ENCODE measurements at places on chromosomes 16 and 17.
A peak's percentile ranks its signal among the peaks of the same experiment; 100 is the strongest.

GRCh38 chr16:67086822-67087221, 22.9 kb upstream of the PHAF1 start:
- no peak for DNase-seq

GRCh38 chr17:14460516-14461226, 159.8 kb downstream of the HS3ST3B1 start:
- DNase-seq, result no peak

DNA sequence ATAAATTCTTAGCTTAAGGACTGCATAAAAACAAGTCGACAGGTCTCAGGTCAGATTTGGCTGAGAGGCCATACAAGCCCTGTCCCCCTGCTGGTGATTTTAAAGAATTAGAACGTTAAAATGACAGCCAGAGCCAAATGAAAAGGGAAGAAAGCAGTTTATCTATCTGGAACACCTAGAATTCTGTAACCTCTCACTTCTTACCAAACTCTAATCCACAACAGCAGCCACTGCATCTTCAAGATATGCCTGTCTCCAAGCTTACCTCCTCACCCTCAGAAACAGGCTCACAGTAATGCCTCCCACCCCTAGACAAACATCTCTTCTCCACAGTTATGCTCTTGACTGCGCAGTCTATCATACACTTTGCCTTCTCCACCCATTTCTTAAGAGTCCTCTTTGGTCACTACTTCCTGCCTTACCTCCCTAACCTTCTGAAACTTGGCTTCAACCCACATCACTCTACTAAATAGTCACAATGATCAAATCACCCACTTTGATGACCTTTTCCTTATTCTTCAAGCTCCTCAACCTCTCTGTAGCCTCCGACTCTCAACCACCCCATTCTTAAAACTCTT, 14.2 kb downstream of the ANKFY1 start:
- peak; percentile 21 for DNase-seq

DNA sequence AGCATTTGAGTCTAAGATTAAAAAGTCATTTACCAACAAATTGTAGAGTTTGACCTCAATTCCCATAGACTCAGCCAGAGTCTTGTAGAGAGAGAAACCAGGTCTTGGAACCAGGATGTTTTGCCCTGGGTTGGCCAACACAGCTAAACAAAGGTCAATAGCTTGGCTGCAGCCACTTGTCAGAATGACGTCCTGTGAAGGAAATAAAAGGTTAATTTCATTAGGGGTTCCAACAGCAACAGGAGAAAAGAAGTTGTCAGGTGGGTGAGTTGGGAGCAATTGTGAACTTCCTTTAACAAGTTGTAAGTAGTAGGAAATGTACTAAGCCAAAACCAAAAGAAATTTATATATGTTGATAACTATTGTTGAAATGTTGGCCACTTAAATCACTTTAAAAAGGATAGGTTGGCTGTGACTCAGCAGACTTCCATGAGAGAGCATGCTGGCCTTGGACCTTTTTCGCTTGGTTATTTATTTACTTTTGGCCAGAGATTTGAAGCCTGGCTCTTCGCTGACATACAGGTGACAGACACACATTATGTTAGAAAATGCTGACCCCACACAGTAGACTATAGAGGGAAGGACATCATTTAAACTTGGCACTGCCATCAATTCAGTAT, 4.3 kb downstream of the TAT start:
- DNase-seq, result no peak

DNA sequence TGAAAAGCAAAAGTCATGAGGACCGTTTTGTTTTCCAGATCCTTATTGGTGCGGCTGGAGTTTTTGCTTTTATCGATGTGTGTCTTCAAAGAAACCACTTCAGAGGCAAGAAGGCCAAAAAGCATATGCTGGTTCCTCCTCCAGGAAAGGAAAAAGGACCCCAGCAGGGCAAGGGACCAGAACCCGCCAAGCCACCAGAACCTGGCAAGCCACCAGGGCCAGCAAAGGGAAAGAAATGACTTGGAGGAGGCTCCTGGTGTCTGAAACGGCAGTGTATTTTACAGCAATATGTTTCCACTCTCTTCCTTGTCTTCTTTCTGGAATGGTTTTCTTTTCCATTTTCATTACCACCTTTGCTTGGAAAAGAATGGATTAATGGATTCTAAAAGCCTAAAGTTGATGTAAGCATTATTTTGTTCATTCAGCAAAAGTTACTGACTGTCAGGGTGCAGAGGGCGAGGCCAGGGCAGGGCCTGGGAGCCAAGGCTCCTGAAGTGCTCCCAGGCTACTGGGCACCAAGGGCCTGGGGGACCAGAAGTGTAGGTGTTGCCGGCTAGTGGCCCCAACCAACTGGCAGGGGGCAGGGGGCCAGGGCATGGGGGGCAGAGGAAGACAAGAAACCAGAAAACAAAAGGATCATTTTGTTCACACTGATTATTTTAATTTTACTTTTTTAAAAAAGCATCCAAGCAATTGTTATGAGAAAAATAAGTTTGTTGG, 8.8 kb downstream of the CMTM2 start:
- DNase-seq, result no peak

- peak; percentile 25 for DNase-seq
These were observed 77.1 kb downstream of the USP31 start for GRCh38 chr16:23072084-23072599.

All from cerebellum (tissue), 4 donors.